Glomerular endothelial cell (primary cell): ENCODE measurements at places on chromosomes 4 and X.

GRCh38 chr4:39785083-39785482 is 87.1 kb downstream of the UBE2K start:
- no peak for DNase-seq

- no peak for DNase-seq
These were observed 68.5 kb downstream of the SPINK2 start for GRCh38 chr4:56752985-56753384.

- no peak for DNase-seq
These were observed 67.2 kb downstream of the ANTXR2 start for GRCh38 chr4:80005863-80006262.

DNA sequence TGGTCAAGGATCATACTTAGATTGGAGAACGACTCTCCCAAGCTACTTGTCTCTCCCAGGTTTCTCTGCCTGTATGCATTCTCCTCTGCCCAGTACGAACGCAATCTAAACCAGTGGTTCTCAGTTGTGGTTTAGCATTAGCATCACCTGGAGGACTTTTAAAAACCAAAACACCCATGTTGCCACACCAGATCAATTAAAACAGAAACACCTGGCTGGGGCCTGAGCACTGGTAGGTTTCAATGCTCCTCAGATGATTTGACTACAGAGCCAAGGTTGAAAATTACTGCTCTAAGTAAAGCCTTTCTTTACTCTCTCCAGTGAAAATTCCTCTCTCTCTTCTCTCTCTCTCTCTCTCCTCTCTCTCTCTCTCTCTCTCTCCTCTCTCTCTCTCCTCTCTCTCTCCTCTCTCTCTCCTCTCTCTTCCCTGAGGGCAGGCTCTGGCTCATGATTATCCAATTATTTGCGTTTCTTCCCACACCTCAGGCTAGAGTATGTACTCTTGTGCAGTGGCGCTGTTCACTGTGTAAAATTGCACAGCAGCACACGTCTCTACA is 153.7 kb upstream of the FGF13 start:
- DNase-seq: no peak

DNA sequence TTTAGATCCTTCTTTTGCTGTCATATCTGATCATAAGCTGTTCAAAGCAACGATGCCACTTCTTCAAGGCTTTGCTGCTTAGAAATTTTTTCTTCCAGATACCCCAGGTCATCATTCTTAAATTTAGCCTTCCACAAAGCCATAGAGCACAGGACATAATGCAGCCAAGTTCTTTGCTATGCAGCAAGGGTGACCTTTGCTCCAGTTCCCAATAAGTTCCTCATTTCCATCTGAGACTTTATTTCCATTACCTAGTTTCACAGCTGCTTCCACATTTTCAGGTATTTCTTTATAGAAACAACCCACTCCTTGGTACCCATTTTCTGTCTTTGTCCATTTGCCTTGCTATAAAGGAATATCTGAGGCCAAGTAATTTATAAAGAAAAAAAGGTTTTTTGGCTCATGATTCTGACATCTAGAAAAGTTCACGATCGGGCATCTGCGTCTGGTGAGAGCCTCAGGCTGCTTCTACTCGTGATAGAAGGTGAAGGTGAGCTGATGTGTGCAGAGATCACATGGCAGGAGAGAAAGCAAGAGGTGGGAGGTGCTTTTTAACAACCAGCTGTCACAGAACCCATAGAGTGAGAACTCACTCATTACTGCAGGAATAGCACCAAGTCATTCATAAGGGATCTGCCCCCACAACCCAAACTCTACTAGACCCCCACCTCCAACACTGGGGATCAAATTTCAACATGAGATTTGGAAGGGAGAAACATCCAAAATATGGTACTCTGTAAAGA is 11.8 kb upstream of the TASL start:
- DNase-seq: no peak

DNA sequence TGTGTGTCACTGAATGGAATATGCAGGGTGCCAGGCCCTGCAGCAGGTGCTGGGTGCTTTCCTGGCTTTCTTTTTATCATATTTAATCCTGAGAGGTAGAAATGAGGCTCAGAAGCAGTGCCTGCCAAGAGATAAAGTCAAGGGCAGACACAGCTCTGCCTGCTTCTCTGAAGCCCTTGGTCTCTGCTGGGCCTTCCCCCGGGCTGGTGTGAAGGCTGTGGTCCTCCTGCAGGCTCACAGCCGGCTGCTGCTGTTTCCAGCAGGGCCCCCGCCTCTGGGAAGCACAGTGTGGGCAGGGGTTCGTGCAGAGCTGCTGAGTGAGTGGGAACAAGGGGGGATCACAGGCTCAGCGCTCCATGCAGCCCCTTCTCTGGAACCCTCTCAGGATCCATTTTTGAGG is 49.6 kb downstream of the TBC1D14 start:
- DNase-seq: no peak

DNA sequence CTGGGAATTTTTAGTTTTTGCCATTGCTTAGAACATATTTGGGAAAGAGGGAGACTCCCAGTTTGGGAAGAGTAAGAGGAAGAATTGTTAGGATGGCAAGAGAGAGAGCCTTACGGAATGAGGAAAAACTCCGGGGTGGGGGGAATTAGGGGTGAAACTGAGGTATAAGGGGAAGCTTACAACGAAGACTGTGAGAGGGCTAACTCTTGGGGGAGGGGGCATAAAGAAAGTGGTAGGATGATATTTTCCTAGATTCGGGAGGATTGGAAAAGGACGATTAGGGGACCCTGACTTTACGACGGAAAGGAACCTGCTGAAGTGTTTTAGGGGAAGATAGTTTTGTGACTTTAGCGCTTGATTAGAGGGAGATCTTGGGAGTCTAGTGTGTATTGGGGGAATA is 86.2 kb upstream of the HPRT1 start:
- no peak for DNase-seq

DNA sequence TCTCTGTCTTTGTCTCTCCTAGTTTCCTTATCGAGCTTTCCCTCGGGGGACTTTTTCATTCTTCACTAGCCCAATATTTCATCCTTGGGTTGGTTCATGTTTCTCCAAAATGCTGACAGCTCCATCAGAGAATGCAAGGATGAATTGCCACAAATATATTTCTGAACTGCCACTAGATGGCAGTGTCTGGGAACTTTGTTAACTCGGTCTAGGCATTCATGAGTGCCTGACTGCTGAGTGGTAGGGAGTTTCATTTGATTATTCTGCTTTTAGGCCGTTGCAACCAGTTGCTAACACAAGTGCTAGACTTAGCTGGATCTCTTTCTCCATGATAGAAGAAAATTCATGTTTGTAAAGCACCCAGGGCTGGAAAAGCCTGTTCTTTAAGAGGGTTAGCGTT is 73.5 kb upstream of the RAP2C start:
- DNase-seq: peak; percentile 18

GRCh38 chr4:149999485-150000074 is 78.7 kb upstream of the DCLK2 start:
- no peak for DNase-seq

DNA sequence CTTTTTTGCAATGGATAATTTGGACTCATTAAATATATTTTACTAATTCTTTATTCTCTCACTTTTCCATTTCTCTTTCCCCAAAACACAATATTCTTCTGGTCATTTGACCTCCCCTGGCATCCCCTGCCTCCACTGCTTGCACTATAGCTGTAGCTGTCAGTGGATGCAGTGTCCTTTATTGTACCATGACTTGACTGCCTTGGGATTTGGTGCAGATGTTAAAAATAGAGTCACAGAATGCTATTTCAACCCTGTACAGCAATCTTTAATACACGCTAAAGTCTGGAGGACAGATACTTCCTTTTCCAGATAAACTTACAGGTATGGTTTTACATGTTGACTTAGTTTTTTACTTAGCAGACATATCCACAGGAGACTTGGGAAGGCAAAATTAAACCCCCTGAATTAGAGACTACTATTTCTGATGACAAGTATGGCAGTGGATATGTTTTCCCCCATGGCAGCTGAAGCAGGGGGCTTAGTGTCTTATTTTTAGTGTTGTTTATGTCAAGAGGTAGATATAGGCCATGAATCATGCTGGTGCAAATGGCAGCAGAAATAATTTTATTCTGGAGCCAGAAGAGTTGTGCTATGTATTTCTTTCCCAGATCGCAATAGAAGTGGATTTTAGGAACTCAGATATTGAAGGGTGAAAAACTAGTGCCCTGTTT is 461.4 kb downstream of the NAF1 start:
- no peak for DNase-seq

DNA sequence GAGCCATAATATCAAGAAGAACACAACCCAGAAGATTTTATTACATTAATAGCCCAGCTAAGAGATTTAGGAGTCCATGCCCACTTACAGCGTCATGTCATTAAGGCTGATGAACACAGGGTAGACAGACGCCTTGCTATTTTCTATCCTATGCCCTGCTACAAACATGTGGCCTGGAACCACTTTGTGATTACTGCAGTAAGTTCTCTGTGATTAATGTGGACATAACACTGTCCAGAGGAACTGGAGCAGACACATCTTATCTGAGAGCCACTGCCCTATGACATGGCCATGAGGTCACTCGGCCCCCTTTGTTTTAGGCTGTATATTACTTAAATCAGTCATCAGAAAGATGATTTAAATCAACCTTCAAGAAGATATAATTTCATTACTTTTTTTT is 211.7 kb downstream of the MAML3 start:
- DNase-seq: no peak

DNA sequence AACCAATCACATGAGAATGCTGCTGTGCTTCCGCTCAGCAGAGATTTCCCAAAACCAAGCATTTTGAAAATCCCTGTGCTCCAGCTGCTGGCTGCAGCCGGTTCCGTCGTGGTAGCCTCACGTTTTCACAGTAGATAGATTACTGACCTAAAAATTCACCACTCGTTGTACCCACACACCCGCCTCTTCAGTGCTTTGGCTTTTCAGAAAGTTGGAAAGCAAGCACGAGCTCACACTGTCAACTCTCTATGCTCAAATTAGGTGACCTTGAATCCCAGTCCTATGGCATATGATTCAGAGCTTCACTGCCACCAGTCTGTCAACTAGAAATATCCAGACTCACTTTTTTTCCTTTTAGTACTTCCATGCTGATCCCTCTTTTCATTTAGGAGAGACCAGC is 168.9 kb downstream of the DCTD start:
- no peak for DNase-seq

DNA sequence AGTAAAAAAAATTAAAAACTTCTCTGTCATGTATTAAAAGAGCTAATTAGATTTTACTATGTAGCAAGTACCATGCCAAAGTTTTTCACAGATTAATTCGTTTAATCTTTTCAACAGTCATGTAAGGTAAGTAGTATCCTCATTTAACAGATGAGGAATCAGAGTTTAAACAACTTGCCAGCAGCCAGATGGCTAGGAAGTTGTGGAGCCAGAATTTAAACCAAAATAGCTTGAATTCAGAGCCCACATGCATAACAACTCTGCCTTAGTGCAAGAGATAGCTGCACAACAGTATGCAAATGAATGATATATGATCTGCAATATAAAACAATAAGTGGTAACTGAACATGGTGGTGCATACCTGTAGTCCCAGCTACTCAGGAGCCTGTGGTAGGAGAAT is 75.3 kb downstream of the NAP1L3 start:
- no peak for DNase-seq

GRCh38 chrX:41529221-41529620 is 82.1 kb downstream of the NYX start:
- DNase-seq: no peak

DNA sequence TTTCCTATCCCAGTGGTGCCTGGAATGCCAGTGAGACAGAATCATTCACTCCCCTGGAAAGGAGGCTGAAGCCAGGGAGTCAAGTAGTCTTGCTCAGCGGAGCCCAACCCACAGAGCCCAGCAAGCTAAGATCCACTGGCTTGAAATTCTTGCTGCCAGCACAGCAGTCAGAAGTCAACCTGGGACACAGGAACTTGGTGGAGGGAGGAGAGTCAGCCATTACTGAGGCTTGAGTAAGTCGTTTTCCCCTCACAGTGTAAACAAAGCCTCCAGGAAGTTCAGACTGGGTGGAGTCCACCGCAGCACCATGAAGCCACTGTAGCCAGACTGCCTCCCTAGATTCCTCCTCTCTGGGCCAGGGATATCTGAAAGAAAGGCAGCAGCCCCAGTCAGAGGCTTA is 283.2 kb upstream of the CPEB2 start:
- DNase-seq: no peak
